Urothelium cell line (cell line): ENCODE measurements at places on chromosomes 12 and 14.
A peak's percentile ranks its signal among the peaks of the same experiment; 100 is the strongest.

DNA sequence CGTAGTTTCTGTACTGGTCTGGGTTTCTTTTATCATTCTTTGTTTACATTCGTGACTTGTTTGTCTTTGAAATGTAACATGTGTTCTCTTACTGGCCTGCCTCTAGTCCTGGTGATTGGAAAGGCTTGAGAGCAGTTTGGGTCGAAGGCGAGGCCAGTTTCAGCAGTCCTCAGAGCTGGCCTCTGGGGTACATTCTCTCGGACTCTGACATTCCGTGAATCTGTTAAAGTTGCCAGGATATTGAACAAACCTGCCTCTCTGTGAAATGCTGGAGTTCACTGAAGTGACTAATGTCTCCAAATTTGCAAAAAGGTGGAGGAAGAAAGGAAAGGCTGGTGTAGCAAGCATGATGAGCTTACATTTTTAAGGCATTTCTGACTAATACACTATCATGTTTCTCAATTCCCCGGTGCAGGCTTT lies 1.5 kb downstream of the PLEKHA5 start:
- DNase-seq = peak; percentile 20

- peak; percentile 87 for DNase-seq
Measured at GRCh38 chr12:8033153-8034044, 883 bp downstream of the FOXJ2 start.

DNA sequence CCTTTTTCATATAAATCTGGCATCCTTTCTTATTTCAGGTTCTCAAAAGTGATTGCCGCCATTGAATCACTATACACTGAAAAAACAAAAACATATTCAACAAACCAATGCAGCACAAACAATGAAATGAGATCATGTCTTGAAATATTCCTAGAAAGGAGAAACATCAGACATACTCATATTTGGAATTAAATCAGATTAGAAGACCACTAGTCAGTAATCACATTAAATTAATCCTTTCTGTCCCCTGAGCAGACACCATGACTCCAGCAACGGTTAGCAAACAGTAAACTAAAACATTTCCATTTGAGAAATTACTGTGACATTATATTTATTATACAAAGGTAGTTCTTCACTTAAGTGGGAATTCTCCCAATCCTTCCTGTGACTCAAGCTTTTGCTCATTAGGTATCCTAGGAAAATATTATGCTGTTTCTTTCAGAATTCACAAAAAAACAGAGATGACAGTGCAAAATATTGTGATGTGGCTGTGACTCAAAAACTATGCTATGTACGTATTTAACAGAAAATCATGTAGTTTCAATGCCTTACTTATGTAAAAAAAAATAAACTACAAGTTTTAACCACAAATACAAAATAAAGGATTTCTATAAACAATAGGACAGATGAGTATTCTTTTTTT lies 29.7 kb downstream of the CPNE8 start:
- DNase-seq = no peak

DNA sequence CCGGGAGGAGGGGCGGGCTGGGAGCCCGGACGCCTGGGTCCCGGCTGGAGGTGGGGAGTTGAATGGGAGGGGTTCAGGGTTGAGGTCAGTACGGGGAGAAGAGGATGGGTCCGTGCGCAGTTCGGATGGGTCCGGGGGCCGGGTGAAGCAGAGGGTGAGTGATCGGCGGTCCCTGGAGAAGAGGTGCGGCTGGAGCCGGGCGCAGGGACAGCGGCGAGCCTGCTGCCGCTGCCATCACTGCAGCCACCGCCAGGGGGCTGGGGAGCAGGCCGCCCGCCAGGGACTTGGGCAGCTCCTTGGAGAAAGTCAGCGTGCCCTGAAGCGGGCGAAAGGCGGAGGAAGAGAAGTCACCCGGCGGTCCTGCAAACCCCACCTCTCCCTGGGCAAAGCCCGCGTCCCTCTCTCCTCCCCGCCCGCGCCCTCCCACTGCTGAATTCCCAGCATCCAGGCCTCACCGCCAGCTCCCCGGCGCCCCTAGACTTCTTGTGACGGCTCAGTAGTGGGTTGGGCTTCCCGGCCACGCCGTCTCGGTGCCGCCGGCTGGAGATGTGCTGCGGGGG lies 6.0 kb upstream of the GPR84 start:
- DNase-seq = no peak

DNA sequence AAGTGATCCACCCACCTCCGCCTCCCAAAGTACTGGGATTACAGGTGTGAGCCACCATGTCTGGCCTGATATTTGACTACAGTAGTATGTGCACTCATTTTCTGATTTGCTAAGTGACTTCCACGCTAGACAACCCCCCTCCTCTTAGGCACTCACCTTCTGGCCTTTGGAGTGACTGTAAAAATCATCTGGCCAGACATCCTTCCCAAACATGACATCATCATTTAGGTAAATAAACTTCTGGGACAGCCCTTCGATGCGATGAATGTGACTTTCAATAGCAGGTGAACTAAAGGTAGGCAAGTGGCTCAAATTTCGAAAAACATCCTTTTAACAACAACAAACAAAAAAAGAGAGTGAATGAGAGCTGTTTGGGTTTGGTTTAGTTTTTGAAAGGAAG lies 30.6 kb upstream of the SYCP3 start:
- no peak for DNase-seq

- no peak for DNase-seq
Measured at GRCh38 chr14:50247245-50247644, 15.9 kb upstream of the SOS2 start.

- no peak for DNase-seq
Measured at GRCh38 chr14:93249128-93249831, 42.2 kb downstream of the UBR7 start.

GRCh38 chr14:53260286-53260685 lies 107.2 kb upstream of the DDHD1 start:
- DNase-seq = no peak

DNA sequence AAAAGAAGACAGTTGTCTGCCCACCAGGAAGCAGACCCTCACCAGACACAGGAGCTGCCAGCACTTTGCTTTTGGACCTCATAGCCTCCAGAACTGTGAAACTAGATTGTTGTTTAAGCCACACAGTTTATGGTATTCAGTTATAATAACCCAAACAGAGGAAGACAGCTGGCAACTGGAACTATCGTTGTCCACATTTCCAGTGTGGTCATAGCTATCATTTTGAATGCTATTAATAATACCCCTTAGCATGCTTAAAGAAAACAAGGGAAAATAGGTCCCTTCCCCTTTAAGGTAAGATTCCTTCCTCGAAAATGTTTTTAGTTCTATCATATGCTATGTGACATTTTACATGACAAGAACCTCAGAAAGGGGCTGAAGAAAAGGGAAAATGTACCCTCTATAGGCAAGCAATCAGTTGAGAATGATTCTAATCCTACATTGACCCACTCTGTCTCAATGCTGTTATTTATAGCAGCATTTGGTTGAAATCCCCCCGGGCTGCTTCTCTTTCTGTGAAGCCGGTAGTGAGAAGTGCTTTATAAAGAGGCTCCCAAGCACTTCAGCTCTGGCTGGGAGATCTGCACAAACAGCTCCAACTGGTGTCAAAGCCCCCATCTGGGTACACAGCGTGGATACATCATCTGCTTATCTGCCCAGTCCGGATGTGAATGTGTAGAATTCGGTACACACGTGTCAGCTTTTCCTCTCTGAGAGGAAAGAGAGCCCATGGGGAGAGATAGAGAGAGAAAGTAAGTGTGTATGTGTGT lies 221.2 kb upstream of the FLRT2 start:
- DNase-seq = no peak

GRCh38 chr14:38122241-38122640 lies 85.5 kb upstream of the SSTR1 start:
- no peak for DNase-seq

- DNase-seq = peak; percentile 65
Measured at GRCh38 chr12:52521175-52521567, 977 bp upstream of the KRT5 start.

DNA sequence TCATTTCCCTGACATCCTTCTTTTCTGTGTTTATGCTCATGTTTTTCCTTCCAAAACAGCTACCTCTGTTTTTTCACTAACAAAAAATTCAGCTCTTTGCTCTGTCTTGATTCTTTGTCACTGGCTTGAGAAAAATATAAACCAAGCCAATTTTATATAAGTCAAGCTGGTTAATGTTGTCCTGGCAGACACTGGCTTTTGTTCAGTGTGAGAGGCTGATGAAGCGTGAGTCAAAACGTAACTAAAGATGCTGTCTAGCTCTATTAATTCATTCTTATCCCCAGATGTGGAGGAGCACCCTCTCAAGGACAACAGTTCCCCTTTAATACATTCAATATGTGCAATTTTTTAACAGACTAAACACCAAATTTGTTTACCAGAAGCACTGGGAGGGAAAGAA lies 15.8 kb downstream of the TSPAN8 start:
- DNase-seq = no peak

DNA sequence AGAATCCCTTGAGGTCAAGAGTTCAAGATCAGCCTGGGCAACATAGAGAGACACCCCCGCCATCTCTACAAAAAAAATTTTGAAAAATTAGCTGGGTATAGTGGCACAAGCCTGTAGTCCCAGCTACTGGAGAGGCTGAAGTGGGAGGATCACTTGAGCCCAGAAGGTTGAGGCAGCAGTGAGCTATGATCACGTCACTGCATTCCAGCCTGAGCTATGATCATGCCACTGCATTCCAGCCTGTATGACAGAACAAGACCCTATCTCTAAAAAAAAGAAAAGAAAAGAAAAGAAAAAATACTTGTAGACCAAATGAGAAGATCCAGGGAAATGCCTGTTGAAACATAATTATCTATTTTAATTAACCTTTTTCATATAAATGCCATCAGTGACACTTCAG lies 93.8 kb upstream of the MDM1 start:
- no peak for DNase-seq

GRCh38 chr14:80764921-80765507 lies 176.5 kb downstream of the CEP128 start:
- no peak for DNase-seq

GRCh38 chr12:109444259-109444658 lies 32.8 kb downstream of the KCTD10 start:
- DNase-seq = no peak

DNA sequence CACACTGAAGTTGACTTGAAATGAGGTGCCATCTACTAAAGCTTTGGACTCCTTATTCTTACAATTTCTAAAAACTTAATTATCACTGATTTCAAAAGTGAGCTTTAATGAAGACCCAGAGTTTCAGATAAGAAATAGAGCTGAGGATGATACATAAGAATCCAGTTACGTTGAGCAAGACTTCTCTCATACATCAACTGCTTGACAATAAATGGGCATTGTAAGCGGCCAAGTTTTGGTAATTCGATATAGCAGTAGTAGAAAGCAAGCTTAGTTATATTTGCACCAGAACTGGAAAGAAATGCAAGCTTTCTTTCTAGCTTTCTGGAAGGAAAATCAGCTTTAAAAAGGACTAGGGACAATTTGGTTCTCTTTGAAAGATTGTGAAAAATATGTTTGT lies 1359.6 kb downstream of the FSCB start:
- DNase-seq = no peak

DNA sequence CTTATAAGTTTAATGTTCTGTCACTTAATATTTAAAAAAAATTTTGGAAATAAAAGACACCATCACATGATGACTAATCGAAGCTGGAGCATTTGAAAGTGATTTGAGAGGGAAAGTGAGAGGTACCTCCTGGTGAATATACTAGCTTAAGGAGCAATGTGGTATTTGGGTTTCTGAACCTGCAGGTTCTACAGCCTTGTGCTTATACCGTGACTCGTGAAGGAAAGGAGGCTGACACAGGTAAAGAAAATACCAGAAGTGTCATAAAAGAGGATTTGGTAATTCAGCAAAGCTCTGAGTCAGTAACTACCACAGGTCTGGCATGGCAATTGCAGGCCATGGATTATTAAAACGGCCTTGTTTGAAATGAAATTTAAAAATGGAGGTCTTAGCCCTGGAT lies 151.0 kb downstream of the SLC38A4 start:
- DNase-seq = no peak

- DNase-seq = no peak
Measured at GRCh38 chr12:89968151-89968700, 259.6 kb upstream of the ATP2B1 start.
